Nucleus accumbens (tissue), 56 donors: ENCODE measurements at places on chromosomes 5 and 9.

GRCh38 chr9:98916660-98917059 lies 27.0 kb upstream of the COL15A1 start:
- no peak for DNase-seq

- DNase-seq: no peak
These were observed 7.8 kb downstream of the LIX1 start for GRCh38 chr5:97134634-97135033.

GRCh38 chr9:129341987-129342348 lies 163.9 kb upstream of the IER5L start:
- DNase-seq: no peak

DNA sequence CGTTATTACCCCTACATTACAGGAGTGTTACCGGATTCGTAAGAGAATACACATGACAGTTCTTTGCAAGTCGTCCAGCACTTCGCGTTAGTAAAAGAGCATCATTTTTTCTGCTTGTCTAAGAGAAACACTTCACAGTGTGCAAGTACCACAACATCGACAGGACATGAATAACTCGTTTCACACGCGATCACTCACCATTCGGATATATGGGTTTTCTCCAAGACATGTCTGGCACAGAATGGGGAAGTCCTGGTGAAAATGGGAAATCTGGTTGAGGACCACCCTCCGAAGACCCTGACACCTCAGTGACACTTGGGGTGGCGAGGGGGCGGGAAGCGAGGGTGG lies 642 bp downstream of the RBM22 start:
- DNase-seq: no peak

DNA sequence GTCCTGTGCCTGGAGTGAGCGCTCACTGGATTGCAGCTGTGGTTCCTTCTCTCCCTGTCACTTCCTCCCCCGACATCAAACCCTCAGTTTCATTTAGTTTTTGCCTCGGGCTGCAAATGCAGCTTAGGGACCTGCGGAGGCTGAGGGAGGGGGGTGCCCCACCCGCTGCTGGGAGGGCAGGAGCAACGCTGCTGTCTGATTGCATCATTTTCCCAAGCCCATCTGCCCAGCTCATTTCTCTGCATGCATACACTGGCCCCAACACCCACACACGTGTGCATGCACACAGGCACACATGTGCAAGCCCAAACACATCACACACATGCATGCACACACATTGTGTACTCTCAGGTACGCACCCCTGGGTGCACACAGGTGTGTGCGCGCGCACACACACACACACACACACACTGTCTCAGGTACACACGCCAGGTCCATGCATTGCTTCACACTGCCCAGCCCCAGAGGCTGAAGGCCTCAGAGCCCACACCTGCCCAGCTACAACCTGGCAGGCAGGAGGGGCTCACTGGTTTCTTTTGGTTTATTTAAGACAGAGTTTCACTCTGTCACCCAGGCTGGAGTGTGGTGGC lies 3.4 kb downstream of the ASS1 start:
- DNase-seq: no peak

DNA sequence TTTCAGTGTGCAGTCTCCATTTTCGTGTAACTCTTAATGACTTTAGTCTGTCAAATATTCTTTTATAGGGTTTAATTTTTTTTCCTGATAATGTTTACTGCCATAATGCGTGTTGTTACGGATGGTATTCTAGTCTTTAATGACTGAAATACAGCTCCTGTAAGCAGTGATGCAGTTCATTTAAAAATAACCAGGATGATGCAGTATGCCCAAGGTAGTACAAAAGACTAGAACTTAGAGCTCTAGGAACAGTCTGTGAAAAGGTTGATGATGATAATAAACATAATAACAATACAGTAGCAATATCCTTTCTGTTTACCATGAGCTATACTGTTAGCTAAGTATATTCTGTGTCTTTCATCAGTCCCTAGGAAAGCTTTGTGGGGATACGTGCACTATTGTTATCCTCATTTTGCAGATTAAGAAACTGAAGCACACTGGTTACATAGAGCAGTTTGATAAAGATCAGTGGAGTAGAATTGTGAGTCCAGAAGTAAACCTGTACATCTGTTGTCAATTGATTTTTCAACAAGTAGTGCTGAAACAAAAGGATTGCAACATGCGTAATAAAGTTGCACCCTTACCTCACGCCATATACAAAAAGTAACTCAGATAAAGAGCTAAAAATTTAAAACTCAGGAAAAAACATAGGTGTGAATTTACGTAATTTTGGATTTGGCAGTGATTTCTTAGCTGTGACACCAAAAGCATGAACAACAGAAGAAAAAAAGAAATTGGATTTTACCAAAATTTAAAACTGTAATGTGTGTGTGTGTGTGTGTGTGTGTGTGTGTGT lies 64.5 kb downstream of the MTREX start:
- DNase-seq: no peak

DNA sequence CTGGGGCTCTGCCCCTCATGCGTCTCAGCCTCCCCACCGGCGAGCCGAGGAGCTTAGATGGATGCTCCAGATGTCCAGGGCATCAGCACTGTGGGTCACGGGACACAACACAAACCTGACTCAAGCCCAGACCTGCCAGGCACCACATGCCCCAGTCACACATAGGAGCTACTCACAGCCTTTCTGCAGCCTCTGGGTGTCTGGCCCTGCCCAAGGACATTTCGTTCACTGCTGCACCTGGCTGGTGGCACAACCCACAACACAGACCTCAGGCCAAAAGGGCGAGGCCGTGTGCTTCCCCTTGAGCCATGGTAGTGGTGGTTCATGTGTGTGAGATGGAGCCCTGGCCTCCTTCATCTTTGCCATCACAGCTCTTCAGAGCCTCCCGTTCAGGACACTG lies 89.6 kb upstream of the FCN2 start:
- no peak for DNase-seq

- DNase-seq: no peak
These were observed 190.7 kb upstream of the SLC27A6 start for GRCh38 chr5:128774605-128775004.

DNA sequence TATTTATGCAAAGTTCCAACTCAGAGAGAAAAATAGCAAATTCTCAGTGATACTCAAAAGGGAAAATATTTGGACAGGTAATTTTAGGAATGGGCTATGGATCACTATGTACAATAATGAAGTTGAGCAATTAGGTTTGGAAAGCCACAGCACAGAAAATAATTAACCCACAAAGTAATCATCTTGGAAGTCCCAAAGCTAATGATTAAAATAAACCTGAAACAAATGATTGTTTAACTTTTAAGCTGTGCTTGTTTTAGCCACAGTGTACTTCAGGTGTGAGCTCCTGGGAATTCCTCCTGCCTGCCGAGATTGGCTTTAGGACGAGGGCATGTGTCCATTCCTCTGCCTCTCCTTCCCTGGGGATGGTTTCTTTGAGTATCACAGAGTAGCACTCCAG lies 403.9 kb downstream of the ZSWIM6 start:
- DNase-seq: no peak

GRCh38 chr5:14270209-14270702 lies 127.1 kb downstream of the TRIO start:
- DNase-seq: no peak

GRCh38 chr9:130426883-130427282 lies 17.9 kb upstream of the ASS1 start:
- no peak for DNase-seq

DNA sequence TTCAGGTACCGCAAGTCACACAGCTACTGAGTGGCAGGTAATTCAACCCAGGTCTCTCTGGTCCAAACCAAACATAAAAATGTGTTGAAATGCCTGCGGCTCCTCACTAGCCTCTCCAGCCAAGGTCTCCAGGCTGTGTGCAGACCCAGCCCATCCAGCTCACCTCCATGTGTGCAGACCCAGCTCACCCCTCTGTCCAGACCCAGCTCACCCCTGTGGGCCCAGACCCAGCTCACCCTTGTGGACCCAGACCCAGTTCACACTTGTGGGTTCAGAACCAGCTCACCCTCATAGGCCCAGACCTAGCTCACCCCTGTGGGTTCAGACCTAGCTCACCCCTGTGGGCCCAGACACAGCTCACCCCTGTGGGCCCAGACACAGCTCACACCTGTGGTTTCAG lies 188.0 kb upstream of the ADCY2 start:
- no peak for DNase-seq

DNA sequence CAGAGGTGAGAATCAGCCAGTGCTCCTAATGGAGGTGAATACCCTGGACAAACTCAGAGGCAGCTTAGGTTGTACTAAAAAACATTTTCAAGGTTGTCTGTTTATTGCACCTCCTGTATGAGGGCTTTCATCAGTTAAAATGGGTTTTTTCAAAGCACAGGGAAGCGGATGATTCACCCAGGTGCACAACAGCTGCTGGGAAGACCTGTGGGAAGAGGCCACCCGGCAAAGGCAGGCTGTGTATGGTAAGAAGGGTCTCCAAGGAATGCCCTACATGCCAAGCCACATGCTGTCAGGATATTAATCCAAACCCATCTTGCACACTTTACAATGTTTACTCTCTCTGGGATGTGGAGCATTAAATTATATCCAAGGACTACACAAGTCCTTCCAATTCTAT lies 14.7 kb downstream of the SIL1 start:
- DNase-seq: no peak

DNA sequence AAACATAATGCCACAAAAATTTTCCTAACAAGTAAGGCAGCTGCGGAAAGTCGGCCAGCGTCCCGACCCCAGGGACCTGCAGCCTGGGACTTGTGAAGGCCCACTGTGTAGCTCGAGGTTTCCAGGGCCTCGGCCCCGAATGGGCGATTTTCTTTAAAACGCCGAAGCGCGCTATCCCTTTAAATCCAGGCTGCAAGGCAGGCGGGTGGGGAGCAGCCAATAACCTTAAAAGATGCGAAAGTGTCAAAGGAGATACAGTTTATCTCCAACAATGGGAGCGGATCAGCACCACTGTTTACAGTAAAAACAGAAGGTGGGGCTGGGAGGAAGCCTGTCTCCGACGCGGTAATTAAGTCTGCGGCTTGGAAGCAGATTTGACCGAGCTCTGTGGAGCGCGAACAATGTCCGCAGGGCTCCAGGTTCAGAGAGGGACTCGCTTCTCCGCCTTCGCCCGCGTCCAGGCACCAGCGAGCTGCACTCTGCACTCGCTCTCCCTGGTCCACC lies 1.7 kb upstream of the ZSWIM6 start:
- DNase-seq: no peak

DNA sequence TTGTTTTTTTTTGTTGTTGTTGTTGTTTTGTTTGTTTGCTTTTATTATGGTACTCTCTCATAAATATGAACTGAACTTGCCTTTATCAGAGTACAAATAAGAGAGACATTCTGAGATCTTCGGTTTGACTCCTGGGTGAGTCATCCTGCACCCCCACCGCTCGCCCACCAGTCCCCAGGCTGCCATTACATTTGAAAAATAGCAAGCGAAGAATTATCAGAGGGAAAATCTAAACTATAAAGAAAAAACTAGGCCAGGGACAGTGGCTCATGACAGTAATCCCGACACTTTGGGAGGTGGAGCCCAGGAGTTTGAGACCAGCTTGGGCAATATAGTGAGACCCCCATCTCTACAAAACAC lies 122.1 kb upstream of the MAP3K1 start:
- DNase-seq: no peak

GRCh38 chr9:13614060-13614459 lies 334.6 kb upstream of the MPDZ start:
- DNase-seq: no peak

DNA sequence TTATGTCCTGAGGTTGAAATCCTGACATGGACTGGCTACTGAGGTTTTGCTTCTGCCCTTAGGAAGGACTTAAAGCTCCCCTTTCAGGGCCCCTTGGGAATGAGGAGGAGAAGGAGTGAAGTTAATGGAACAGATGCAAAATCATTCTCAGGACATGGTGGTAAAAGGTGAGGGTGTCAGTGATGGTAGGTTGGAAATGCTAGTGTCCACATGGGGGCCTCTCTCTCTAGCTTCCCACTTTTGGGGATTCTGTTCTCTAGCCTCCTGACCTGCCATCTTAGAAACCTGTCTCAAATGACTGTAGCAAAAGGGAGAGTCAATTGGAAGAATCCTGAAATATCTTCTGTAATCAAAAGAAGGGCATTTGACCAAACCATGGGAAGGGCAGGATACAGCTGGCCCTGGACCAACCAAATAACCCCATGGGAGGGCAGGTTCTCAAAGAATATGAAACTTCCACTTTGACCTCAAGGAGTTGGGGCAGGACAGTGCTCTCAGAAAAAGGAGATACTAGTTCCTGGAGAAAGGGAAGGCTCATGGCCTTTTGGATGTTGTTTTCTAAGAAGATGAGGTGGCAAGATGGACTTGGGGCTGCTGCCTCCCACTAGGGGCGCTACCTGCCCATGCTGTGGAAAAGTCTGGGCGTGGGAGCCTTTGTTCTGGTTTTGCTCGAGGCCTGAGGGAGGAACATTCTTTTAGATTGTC lies 21.2 kb upstream of the MLANA start:
- DNase-seq: no peak

DNA sequence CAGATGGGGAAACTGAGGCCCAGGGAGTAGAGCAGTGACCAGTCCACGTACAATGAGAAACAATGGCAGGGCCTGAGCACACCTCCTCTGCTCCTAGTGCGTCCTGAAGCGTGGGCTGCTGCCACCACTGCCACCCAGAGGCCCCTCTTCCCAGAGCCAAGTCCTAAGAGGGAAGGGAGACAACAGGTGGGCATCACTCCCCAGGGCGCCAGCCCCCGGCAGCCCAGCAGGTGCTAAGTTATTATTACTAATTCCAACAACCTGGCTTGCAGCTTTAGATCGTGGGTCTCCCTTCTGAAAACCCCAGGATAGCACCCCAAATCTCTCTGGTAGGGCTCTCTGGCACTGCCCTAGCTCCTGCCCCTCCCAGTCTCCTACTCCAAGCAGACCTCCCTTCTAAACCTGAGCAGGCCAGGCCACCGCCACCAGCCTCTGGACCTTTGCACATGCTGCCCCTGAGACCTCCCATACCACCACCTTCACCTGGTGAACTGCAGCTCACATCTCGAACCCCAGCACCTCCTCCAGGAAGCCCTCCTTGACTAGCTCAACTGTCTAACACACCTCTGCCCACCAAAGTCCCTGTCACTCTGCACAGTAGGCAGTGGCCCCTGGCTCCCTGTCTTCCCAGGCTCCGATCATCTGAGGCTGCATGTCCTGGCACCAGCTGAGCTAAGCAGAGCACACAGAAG lies 65.8 kb downstream of the VAV2 start:
- DNase-seq: no peak

GRCh38 chr5:180815293-180815917 lies 12.8 kb upstream of the MGAT1 start:
- DNase-seq: no peak

GRCh38 chr5:50292735-50293394 lies 148.2 kb downstream of the EMB start:
- DNase-seq: no peak

- no peak for DNase-seq
These were observed 334.5 kb downstream of the DTWD2 start for GRCh38 chr5:118653872-118654271.

DNA sequence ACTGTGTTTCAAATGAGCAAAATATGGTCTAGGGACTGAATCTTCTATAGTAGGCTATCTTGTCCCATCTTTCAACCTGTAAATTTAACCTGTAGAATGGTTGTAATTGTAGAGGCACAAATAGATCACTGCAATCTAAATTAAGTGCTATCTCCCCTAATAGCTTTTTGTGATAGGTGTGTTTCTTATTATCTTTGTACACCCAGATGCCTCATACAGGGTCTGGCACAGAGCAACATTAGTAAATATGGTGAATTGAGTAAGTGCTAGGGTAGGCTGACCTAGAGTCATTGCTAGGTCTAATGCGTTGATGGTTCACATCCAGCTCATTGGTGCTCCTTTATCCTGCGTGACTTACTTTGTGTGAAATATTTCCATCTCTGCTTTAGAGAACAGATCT lies 100.6 kb downstream of the PBX3 start:
- no peak for DNase-seq
